Hematopoietic multipotent progenitor cell treated with erythropoietin and hydrocortisone succinate and interleukin-3 and kit ligand, for 6 days (in vitro differentiated cells): ENCODE measurements at places on chromosomes 4 and X.
A peak's percentile ranks its signal among the peaks of the same experiment; 100 is the strongest.

DNA sequence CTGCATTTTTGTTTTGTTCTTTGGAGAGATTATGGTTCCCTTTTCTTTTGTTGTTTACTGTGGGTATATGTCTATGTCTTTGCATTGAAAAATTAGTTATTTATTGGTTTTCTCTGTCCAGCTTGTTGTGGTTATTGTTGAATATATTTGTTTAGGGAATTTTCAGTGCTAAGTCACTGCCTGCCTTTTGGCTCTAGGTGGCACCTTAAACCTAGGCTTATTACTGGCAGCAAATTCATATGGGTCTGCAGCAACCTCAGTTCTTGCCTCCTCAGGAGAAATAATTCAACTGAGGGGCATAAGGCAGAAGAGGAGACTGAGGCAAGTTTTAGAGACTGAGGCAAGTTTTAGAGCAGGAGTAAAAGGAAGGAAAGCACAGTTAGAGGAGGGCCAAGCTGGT, 1157.3 kb upstream of the AGA start:
- DNase-seq: peak; percentile 3

- peak; percentile 13 for DNase-seq
Observed at GRCh38 chrX:72048510-72049455, 82.9 kb downstream of the RTL5 start.

DNA sequence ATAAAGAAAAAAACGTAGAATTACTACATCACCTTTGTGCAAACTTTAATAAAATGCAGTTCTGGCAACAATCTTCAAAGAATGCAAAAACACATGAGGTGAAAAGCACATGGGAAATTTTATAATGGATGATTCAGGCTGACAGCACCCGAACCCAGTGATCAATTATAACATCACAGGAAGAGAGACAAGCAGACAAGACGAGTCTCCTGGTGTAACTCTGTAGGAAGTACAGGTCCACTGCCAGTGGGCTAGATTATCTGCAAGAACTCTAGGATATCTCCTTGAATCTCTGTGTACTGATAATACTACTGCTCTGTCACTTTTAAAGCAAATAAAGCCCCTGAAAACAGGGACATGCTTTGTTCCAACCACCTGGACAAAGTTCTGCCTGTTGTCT, 58.9 kb upstream of the NXF3 start:
- DNase-seq: no peak

GRCh38 chr4:26020083-26020668, 106.2 kb downstream of the SMIM20 start:
- no peak for DNase-seq

- no peak for DNase-seq
Observed at GRCh38 chr4:18039113-18039512, 17.6 kb upstream of the LCORL start.

- DNase-seq: no peak
Observed at GRCh38 chr4:21879187-21879586, 69.4 kb downstream of the KCNIP4 start.

DNA sequence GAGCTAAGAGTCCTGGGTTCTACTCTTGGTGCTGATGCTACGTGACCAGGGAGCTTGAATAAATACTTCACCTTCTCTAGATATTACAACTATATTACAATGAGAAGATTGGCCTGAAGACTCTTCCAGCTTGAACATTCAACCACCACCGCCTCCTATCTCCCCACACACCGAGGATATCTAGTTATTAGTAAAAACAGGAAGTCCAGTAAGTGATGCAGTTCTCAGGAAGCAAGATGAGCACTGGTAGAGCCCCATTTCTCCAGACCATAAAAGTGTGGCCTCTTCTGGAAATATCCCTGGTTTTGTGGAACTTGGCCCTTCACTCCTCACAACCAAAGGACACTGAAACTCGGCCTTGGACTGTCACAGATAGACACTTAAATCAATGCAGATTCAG, 18.5 kb downstream of the PJA1 start:
- peak; percentile 3 for DNase-seq
